ENCODE measurements at places on chromosomes 6 and 20. TPM values are rescaled to one million over a fixed set of nuclear protein-coding genes. Genes with fewer than 3 reads are reported as not detected.

Gene FAM83C
- not detected for total RNA-seq

Gene HNF4A
- total RNA-seq, result not detected

Gene FNDC11
- 0.80 TPM for total RNA-seq

Gene C6orf120
- 37.9 TPM for total RNA-seq

Gene UST
- 0.44 TPM for total RNA-seq

Gene MED23
- 18.2 TPM for total RNA-seq

Gene MYLIP
- 7.9 TPM for total RNA-seq

Gene CBLN4
- not detected for total RNA-seq

Gene BCAS1
- total RNA-seq, result not detected

Gene NHSL1
- 38.9 TPM for total RNA-seq

Gene ELOVL4
- 2.4 TPM for total RNA-seq

Gene RAET1E
- 0.80 TPM for total RNA-seq

Gene SEL1L2
- not detected for total RNA-seq

Data from mammary microvascular endothelial cell (primary cell).